Cardiac septum (tissue), 1 donor: ENCODE measurements at places on chromosomes 3 and 15. TPM values are rescaled to one million over a fixed set of nuclear protein-coding genes. Genes with fewer than 3 reads are reported as not detected.

GRCh38 chr15:50071551-50072258 is 47.3 kb downstream of the ATP8B4 start:
- DNase-seq: no peak

DNA sequence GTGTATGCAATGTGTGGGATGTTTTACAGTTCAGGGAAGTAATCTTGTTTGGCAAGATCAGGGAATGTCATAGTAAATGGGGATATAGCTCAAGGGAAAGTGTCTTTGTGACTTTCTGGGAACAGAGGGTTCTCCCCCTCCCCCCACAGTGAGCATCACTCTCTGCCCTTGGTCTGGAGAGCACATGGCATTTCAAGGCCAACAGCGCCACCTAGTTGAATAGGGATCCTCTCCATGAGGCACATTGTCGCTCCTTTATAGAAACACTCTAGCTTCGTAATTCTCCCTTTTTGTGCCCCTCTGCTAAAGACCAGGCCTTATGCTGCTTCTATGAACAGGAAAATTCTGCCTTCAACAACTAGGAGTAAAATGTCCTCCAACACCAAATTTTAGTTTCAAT is 37.1 kb upstream of the ARNT2 start:
- no peak for DNase-seq

GRCh38 chr3:129000742-129001100 is 383 bp upstream of the EFCC1 start:
- DNase-seq: no peak

GRCh38 chr15:74307827-74308811 is 59.3 kb downstream of the CYP11A1 start:
- no peak for DNase-seq

DNA sequence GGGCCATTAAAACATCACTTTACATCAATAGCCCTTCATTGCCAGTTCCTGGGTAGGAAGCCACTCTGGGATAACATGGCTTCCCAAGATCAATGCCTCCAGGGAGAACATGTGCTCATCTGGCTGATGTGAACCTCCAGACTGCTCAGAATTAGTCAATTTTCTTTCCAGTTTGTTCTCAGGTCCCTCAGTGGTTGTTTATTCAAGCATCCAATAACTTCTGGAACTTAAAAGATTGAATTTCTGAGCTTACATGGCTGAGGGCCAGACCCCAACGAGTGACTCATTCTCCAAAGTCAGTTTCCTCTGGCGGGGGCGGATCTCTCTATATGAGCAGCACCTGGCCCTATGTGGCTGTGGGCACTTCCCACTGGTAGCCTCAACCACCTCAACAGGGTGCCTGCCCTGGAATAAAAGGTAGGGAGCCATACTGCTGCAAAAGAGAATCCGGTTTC is 34.0 kb downstream of the LYZL4 start:
- DNase-seq: no peak

ADGRG7 gene
- 0.13 TPM for total RNA-seq

- no peak for DNase-seq
Observed at GRCh38 chr15:77738441-77739302, 106.0 kb upstream of the LINGO1 start.

CILP gene
- 24.0 TPM for total RNA-seq

ATP2B2 gene
- total RNA-seq: 0.13 TPM

- no peak for DNase-seq
Observed at GRCh38 chr3:104206925-104207324, 1159.8 kb upstream of the ALCAM start.

ACVR2B gene
- total RNA-seq: 6.3 TPM

DNA sequence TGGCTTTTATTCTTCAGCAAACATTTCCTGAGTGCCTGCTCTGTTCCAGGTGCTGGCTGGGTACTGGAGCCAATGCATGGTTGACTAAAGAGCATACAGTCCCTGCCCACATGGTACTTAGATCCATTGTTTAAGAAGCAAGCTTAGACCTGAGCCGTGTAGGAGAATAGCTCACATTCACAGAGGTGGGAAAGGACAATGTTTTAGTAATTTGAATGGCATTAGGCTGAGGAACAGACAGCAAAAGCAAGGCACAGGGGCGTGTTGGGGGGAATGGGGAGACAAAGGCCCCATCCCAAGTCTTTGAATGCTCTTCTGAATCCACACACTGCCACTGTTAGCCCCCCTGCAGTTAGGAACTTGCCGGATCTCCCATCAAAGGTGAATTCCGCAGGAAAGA is 388.2 kb upstream of the RGMA start:
- DNase-seq: no peak

DNA sequence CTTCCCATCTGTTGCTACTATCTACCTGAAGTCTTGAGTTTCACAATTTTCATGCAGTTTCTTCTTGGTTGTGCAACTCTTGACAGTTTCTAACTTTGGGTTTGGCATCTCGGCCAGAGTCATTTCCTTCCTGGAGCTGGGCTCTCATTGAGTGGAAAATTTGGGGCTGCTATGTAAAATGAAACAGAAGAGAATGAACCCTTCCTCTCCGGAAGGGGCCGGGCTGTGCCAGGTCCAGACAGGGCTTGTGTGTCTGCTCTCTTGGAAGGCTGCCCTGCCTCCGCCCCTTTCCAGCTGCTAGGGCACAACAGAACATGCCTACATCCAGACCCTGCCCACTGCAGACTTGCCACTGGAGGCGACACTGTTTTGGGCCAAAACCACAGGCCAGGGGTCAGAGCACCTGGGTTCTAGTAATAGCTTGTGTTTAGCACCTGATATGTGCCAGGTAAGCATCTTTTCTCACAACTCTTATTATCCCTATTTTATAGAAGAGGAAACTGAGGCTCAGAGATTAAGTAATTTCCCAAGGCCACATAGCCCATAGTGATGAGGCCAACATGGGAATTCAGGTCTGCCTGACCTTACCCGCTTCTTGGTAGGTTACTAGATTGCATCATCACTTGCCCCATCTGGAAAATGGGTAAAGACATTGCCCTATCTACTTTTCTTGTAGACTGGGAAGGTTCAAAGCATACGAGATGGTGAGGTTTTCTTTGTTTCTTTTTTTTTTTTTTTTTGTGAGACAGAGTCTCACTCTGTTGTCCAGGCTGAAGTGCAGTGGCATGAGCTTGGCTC is 25.0 kb downstream of the IRAK2 start:
- peak; percentile 91 for DNase-seq

GRCh38 chr3:64856106-64856505 is 168.3 kb upstream of the ADAMTS9 start:
- DNase-seq: no peak

DNA sequence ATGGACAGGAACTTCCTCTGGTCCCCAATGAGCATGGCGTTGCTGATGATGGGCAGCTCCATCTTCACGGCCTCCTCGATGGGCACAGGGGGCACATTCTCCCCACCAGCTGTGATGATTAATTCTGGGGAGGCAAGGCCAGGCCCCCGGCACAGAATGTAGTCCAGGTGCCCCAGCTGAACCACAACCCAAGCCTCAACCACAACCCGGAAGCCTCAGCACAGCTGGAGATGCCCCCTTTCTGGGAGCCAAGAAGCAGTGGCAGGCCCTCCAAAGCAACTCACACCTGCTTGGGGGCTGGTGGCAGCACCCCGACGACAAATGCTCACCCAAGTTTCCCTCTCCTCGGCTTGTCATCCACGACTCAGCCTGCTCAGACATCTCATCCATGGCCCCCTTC is 25.2 kb downstream of the IDH3A start:
- no peak for DNase-seq

DNA sequence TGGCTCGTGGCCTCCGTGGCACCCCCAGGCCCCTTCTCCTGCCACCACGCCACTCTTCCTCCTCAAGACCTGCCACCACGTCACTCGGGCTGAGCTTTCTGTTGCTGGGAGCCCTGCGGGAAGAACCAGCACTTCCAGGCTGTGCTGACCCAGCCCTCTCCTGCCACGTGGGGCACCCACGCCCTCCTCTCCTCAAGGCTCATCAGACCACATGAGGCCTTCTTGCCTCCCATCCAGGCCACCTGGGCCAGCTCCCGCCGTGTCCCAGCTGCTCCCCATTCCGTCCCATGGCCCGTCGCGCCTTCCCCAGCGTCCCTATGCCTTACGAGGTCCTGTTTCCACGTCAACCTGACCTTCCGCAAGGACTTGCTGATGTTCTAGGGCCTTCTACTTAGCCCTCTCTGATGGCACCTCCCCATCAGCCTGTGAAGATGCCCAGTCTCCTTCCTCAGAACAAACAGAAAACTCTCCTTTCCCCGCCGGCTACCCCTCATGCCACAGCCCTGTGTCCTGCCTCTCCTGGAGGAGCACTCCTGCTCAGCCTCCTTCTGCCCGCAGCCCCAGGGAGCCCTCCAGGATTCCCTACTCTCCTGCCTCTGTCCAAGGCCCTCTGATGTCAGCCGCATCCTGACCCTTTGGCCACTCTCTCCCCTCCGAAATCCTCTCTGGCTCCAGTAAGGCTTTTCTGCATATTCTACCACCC is 71.1 kb upstream of the BLM start:
- peak; percentile 76 for DNase-seq

DNA sequence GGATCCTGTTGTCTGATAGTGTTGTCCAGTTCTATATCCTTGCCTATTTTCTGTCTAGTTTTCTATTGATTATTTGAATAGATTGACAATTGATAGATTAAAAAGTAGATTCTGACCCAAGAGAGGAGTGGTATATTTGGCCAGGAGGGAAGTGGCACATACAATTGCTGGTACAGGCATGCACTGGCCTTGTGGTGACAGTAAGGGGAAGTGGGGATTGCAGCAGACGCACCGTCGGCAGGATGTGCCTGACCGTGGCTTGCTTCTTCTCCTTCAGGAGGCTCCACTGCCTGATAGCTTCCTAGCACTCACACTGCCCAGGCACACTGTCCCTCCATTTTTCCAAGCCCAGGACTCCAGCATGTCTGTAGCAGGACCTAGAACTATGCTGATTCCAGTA is 10.5 kb downstream of the GABRG3 start:
- no peak for DNase-seq

GRCh38 chr3:171190668-171191067 is 164.1 kb upstream of the SLC2A2 start:
- DNase-seq: no peak

GRCh38 chr15:81516461-81516860 is 142.4 kb upstream of the TMC3 start:
- DNase-seq: no peak

ATG7 gene
- 15.5 TPM for total RNA-seq

DNA sequence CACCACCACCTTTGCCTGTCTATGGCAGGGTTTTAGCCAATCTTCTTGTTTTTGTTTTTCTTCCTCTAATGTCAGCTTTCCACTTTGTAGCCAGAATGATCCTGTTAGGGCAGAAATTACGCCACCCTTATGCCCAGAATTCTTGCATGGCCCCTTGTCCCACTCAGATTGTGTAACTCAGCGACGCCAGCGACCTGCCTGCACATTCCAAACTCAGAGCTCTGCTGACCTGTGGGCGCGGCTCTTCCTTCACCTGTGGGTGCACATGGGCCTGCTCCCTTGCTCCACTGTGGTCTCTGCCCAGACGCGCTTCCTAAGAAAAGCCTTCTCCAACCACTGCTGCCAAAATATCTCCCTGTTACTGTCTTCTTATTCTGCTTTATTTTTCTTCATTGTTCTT is 45.0 kb downstream of the MED12L start:
- no peak for DNase-seq

- no peak for DNase-seq
Observed at GRCh38 chr15:98952381-98952803, 55.2 kb downstream of the PGPEP1L start.

DNA sequence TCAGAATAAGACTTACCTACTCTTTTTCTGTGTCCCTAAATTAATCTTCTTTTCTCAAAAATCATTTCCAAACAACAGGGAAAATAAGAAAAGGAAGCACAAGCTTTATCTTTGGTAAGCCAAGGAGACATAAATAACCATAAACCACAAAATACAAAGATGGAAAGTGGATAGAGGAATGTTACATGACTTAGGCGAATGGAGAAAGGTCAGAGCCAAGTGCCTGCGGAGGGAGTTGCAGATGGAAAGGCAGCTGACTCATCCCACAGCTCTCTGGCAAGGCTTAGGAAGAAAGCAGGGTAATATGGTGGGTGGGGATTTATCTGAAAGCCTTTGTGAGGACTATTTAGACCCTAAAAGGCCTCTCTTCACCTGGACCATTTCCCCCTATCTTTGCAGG is 72.8 kb downstream of the GALK2 start:
- no peak for DNase-seq

GRCh38 chr3:37115446-37115845 is 58.9 kb downstream of the LRRFIP2 start:
- no peak for DNase-seq

TIPIN gene
- total RNA-seq: 4.3 TPM

ECT2 gene
- total RNA-seq: 3.0 TPM

DNA sequence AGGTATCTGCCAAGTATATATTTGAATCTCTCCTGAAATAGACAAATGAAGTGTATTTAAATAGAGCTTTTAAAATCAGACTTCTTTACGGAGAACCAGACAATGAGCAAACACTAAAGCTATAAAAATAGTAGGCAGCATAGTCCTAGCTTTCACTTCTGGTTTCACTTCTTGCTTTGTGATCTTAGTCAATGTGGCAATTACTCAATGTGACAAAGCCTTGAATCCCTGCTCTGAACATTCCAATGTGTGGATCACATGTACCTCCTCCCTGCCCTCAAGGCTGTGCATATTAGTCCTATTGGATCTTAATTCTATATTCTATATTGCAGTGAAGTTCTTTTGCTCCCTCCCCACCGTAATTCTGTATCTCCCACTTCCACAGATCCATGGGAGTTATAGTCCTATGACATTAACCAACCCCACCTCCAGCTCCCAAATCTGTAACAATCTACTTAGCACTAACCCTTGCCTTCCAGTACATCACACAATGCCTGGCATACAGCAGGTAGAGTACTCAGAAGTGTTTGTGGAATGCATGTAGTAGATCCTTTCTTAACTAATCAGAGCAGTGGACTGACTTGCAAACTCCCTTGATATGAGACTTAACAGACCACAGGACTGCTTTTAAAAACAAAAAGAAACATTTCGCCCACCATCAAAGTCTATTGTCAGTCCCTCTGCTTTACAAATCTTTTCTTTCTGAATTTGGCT is 24.3 kb upstream of the CP start:
- DNase-seq: no peak

DNA sequence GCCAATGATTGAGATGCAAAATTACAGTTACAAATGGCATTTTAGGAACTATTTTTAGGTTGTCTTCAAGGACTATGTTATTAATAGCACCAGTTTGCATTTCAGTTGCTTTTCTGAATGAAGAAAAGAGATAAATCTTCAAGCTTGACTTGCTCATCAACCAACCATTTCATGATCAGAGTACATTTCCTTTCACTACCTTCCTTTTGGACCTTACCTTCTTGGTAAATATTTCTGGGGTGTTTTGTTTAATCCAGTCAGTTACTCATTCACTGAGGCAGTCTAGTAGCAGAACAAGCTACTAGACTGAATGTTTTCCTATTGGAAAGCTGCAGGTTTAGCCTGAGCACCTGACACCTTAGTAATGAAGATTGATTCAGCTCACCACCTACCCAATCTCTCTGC is 8.2 kb downstream of the SLC27A2 start:
- DNase-seq: no peak
